ENCODE measurements at places on chromosomes 6 and 20.

DNA sequence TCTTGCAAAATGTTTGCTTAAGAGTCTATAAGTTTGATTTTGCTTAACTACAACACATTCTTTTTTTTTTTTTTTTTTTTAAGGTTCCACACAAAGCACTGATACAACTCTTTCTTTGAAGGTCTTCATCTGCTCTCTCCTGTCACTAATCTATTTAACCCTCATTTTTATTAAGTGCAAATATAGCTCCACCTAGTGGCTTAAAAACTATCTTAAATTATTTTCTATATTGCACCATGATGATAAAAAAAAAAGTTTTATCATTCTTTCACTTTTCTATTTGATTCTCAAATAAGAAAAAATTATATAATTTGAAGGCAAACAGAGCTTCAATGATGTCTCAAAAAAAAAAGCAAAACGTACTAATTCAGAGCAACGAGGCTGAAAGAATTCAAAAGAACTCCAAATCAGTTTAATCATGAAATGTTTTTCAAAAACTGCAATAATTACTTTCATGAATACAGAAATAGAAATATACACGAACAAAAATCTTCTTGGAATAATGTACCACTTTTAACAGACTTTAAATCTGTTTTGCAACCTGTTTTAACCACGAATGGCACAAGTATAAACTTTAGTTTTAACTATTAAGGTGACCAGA, 12.8 kb downstream of the ESF1 start:
- DNase-seq: no peak

GRCh38 chr6:166315436-166315835, 7.2 kb upstream of the PRR18 start:
- DNase-seq: no peak

GRCh38 chr6:13485303-13485702, 2.1 kb downstream of the GFOD1 start:
- no peak for DNase-seq

DNA sequence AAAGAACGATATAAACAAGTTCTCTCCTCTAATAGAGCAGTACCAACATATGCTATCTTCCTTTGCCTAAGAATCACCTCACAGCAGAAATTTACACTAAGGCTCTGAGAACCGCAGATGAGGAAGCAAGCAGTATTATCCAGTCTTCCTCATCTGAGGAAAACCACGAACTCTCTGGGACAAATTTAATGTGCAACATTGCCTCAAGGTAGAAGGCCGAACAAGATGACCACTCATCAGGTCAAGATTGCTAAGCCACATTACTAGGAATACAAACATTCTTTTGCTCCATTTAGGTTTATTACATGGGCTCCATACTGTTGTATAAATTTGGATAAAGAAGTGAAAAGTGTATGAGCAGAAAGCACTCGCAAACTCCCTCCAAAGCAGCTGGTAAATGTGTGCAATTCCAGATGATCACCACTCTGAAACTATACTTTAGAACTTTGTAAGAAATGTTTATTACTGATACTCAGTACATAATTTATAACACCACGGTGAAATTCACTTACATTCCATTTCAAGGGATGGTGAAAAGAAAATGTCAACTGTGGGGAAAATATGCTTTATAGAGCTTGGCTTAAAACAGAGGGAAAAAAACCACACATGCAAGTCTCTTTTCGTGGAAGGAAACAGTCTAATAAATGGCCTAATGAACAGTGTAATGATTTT, 398.4 kb downstream of the BTBD9 start:
- no peak for DNase-seq

GRCh38 chr20:56504373-56505005, 20.1 kb upstream of the FAM209A start:
- DNase-seq: no peak

GRCh38 chr20:39745380-39745779, 783.2 kb downstream of the DHX35 start:
- DNase-seq: no peak

DNA sequence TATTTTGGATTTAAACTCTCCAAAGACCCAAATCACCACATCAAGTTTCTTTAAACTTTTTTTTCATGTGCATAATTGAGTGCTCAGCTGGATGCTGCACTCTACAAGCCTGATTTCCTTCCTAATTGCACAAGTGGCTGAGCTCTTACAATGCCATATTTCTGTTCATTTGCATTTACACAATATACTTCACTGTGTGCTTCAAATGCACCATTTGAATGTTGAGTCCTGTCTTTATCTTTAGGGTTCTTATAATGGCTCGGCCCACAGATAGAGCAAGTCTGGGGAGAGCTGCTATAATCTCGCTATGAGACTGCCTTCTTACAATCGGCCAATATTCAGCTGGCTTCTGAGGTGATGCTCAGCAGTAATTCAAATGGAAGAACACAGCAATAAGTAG, 200.6 kb upstream of the MAP3K7 start:
- DNase-seq: no peak

DNA sequence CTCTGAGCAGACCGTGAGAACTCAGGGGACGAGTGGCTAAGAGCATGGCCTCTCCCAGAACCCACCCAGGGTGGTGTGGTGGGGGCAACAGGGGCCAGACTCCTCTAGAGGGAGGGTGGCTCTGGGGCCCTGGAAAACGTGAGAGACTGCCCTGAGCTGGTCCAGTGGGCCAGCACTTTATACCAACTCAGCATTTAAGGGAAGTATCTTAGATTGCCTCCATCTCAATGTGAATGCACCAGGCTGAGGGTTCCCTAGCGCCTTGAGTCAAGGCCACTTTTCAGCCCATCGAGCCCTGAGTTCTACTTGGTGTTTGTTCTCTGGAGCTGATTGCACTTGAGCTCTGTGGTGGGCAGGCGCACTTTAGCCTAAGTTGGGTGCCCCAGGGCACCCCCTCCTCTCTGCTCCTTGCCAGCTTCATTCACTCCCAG, 42.0 kb upstream of the IRF4 start:
- no peak for DNase-seq

- no peak for DNase-seq
Measured at GRCh38 chr6:143691900-143692636, 14.3 kb downstream of the PHACTR2 start.

DNA sequence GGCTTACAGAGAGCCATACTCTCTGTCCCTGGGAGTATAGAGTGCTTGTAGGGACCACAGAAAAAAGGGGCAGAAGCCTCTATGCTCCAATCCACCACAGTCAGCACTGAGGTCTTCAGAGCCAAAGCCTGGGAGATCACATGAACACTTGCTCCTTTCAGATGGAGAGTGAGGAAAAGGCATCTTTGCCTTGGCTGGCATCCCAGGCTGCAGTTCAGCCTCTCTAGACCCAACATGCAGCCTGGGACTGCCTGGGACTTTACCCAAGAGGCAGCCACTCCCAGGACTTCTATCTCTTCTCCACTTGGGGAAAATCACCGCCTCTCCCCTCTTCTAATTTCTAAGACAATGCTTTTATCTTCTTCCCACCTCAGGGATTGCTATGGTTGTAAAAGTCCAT, 46.5 kb upstream of the MYLIP start:
- no peak for DNase-seq

DNA sequence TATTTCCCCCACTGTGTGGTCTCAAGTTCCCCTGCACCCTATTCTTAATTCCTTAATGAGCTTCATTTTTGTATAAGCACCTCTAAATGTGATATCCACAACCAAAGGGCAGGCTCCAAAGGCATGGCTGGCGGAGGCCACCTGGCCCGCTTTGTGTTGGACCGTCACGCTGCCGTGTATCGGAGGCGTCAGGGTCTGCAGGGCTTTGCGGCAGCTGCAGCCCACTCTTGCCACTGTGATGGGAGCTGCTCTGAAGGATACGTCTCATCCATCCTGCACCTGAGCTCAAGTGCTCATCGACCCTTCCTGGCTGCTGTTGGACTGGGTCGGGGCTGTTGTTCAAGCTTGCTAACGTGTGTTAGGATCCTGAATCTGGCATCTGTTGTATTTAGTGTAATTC, 177.6 kb downstream of the ARID1B start:
- no peak for DNase-seq

DNA sequence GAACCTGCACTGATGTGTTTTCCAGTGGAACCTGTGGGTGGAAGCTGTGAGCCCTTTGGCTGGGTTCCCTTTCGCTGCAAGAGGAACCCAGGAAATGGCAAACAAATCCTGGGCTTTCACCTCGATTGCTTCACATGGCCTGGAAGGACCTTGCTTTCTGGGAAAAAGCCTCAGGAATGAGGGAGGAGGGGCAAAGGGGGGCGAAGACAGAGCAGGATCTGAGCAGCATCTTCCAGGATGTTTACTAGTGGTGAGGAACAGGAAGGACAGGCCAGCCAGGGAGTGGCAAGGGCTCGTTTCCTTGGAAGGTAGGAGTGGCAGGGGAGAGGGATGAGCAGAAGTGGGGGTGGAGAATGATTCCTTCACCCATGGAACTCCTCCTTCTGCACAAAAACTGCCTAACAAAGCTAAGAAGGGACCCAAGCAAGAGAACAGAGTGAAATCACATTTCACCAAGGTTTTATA, 5.9 kb downstream of the SLC2A10 start:
- DNase-seq: no peak

DNA sequence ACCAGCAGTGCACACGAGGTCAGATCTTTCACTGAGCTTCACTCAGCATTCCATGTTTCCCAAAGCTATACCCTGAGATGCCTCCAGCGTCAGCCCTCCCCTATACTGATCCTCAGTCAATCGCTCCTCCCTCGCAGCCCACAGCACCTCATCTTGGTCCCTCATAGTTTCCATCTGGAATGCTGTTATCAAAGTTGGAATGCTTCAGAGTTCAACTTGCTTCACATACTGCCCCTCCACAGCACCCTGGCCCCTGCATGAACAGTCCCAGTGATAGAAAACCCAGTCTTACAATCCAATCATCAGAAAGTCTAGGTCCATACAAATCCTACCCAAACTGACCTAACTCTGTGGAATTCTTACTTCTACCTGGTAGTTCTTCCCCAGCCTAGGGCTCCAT, 20.0 kb downstream of the SPAG4 start:
- DNase-seq: no peak

- no peak for DNase-seq
Measured at GRCh38 chr6:130525408-130525807, 159.6 kb downstream of the TMEM200A start.

DNA sequence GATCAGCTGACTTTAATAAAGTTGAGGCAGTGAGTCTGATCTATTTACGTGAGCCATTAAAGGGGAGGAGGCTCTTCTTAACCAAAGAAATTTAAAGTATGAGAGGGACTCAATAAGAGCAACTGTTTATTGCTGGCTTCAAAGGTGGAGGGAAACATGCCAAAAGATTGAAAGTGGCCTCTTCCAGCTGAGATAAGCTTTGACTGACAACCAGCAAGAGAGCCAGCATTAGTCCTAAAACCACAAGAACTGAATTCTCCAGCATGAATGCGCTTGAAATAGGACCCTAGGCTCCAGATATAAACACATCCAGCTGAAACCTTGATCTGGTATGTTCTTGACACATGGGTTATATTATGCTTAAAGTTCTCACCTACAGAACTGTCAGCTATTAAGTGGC, 123.1 kb upstream of the GJE1 start:
- DNase-seq: no peak

- no peak for DNase-seq
Measured at GRCh38 chr6:125658136-125658535, 91.3 kb upstream of the HEY2 start.

- DNase-seq: no peak
Measured at GRCh38 chr20:36045373-36045714, 77.0 kb downstream of the CNBD2 start.

DNA sequence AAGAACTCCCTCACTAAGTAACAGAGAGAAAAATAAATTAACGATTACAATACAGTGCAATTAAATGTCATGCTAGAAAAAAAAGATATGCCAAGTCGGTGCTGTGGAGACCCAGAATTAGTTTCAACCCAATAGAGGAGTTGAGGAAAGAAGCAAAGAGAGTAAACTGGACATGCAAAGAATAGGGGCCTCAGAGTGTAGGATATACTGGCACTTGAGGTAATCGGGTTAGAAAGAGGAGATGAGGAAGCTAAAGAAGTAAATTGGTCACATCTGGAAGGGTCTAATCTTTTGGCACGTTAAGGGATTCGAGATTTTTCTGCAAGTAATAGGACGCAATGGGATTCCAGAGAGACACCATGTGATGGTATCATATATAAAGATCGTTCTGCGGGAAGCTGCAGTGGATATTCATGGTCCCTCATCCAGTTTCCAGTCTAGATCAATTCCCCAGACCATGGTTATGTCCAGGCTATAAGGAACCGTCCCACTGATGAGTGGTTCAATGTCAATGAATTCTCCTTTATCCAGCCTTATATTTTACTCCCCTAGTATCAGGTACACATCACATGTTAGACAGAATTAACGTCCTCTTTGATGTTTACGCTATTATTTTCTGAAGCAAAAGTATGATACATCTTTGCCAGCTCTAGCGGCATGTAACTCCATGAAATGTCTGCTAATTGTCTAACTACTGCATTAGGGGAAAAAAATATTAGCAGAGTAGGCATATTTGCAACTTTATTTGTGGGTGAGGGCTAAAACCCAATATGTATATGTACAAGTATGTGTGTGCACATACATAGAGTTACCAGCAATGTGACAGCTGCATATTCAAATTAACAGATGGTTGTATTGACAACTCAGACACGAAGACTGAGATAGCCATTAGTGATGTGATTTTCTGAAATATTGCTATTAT, 1.1 kb upstream of the TBC1D32 start:
- DNase-seq: no peak
